Natural killer cell treated with Interleukin-12 subunit alpha and Interleukin-12 subunit beta and Interleukin-15 and Interleukin-18, amount 100 ng/mL, for 72 hours (primary cell): ENCODE measurements at places on chromosomes 2 and 18. TPM values are rescaled to one million over a fixed set of nuclear protein-coding genes. Genes with fewer than 3 reads are reported as not detected.
A peak's percentile ranks its signal among the peaks of the same experiment; 100 is the strongest.

Gene IL36RN
- not detected for total RNA-seq

Gene FAM117B
- 1.5 TPM for total RNA-seq

Gene SERPINB11
- not detected for total RNA-seq

Gene FAM237A
- total RNA-seq = not detected

Gene NCKAP5
- total RNA-seq = not detected

Gene PCARE
- total RNA-seq = not detected

Gene STPG4
- total RNA-seq = 0.29 TPM

Gene LGALSL
- total RNA-seq = 0.31 TPM

Gene C2orf80
- not detected for total RNA-seq

DNA sequence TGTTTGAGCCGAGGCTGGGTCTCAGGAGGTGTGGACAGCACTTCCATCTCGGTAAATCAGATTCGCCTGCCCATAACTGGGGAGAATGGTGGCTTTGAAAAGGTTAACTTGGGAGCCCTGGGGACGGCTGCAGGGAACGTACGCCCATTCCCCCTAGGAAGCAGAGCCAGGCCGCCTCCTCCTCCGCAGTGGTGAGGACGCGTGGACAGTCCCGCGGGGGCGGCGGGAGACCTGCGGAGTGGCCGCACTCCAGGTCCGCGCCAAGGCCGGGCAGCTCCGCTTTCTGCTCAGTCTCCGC, 845 bp upstream of the MYCN start:
- peak; percentile 66 for DNase-seq

DNA sequence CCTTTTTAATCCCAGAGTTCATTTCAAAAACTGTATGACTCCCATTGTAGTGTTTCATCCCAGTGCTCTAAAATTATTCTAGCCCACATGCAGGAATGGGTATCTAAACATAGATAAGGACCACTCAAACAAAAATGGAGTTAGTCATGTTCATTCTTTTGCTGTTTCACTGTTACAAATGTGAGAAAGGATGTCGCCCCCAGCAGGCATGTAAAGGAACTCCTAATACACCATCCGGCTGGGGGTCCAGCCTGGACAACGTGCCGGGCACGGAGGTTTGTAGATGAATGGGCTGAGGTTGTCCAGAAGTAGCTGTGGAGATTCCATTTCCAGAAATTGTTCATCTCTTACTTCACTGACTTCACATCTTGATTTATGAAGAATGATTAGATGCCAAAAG, 101.9 kb upstream of the RAB12 start:
- no peak for DNase-seq

DNA sequence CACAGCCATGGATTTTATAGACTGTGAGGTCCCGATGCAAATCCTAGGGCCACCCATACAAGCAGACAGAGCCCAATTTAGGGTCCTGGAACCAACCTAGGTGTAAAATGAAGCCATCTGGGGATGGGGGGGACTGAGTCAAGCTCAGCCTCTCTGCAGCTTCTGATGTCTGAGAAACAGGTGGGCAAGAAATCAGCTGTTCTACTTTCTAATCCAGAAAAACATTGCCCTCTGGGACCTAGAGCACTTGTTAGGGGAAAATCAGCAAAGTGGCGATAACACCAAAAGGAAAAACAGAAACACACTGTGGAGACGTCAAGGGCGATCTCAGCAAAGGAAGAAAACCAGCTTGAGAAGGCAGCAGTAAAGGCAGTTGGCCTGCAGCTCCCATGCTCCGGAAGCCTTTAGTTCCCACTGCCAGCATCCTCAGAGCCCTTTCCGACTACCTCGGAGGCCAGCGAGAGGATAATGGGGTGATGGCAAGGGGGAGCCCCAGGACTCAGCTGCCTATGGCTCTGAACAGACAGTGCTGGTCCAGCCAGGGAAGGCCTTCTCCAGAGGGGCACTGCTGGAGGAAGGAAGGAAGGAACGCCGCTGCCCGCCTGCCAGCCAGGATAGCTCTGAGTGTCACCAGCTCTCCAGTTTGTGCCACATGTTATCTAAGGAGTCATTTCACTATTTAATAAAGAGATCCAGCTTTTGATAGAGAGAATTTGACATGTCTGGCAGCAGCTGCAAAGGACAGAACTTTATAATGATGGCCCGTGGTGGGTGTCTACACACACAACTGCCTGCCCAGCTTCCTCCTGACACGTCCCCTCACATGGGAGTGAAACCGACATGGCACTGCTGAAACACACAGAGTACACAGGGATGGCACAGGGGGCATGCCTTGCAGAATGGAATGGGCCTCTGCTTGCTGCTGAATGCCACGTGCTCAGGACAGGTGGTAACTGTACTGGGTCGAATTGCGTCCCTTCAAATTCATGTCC, 37.7 kb downstream of the HS1BP3 start:
- no peak for DNase-seq

DNA sequence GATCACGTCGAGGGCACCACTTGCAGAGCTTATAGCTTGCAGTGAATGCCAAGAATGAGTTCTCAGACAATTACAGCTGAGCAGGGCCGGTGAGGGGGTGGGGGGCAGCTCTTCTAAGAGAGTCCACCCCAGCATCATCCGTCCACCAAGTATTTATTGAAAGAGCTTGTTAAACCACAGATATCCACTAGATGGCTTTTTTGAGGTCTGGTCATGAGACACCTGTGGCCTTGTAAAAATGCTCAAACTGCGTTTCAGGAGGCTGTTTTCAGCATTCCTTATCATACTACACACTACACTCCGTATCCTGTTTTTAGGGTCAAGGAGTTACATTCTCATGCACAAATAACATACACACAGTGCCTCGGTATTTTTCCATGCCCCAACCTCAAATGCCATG, 51.5 kb downstream of the DNAJC10 start:
- DNase-seq = no peak

DNA sequence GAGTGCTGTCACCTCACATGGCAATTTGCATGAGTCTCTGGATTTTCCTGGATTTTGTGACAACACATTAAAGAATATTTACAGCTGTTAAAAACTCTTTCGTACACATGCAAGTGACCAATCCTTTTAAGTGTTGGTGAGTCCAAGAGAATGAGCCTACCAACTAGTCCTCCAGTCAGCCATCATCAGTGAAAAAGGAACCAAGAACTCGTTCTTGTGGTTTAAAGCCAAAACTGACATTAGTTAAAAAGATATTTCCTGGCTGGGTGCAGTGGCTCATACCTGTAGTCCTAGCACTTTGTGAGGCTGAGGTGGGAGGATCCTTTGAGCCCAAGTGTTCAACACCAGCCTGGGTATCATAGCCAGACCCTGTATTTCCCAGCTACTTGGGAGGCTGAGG, 215.4 kb upstream of the ITGA4 start:
- no peak for DNase-seq

GRCh38 chr18:33239298-33239697, 201.2 kb downstream of the CCDC178 start:
- DNase-seq = no peak

DNA sequence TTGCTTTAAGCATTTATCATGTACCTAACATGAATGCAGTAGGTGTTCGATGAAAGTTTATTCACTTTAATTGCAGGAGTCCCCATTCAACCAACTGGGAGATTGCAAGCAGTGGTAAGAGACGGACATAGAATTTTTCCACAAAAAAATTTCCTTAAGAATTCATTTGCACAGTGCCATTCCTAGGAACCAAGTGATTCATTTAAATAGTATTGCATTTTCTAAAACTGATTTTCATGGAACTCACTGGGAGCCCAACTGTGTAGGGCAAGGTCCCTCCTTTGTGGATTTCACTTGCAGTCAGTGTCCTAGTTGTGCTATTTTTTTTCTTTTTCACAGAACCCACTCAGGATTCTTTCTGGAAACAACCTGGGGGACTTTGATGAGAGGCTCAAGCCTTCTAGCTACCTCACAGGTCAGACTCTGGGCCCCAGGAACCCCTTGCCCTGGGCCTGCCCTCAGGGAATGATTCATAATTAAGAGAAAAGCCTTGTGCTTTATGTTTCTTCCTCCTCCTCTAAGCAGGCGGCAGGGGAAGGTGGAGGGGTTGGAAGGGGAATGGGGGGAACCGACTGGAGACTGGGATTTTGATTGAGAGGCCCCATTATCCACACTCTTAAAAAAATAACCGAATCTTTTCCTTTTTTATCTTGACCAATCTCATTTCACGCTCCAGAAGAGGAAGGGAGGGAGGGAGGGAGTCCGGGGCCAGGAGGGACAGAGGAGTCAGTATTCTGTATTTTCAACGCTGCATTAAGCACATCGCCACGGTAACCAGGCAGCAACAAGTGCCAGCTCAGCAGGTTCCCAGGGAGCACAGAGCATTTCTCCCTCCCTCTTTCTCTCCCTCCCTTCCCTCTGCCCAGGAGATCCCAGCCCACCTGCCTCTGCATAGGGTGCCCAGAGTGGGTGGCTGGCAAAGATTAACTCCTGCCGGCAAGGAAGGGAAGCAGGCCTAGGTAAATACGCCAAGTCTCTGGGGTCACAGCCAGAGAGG, 51.8 kb downstream of the PSD4 start:
- no peak for DNase-seq

DNA sequence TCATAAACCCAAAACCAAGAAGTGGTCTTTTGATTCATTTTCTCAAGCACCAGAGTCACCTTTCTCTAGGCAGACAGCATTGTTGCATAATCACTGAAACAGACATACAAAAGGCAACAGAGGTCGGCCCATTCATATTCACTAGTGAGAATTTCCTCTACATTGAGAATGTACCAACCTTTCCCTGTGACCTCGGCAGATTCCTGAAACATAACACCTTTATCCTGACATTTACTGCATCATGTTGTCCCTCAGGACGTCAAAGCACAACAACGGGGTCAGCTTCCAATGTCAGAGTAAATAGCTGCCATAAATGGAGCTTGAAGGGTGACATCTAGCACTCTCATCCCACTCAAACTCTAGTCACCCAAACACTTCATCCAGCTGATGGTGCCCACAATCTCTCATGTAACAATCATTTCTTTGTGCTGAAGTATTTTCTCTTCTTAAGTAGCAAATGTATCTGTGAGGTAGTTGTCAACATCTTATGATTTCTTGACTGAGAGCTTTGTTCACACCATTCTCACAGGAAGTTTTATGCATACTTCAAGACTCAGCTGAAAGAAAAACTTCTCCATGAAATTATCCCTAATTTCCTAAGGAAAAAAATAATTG, 802.6 kb upstream of the CHAC2 start:
- no peak for DNase-seq

DNA sequence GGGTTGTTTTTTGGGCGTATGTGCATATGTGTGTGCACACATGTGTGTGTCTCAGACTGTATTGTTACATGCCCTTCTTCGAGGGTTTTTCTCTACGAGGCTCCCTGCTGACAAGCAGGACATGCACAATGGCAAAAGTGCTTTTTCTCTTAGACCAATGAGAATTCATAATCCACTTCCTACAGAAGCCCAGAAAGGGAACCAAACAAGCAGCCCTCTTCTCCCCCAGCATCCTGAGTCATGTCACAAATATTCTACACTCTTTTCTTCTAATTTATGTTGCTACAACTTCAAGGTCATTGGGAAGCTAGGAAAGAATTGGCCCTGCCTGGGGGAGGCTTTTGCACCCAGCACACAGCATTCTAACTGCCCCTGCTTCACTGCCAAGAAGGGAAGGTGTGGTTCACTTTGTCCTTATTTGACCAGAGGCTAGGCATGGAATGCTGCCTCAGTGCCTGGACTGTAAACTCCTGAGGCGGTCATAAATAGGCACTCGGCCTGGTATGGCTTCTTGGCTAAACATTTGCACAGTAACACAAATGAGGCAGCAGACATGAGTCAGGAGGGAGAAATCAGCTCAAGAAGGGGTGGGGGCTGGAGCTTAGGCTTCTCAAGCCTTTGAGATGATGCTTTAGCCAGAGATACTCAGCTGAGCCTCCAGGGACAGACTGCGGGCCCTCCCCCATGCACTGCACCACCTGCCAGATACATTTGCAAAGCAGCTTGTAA, 92.7 kb upstream of the KLF7 start:
- no peak for DNase-seq

DNA sequence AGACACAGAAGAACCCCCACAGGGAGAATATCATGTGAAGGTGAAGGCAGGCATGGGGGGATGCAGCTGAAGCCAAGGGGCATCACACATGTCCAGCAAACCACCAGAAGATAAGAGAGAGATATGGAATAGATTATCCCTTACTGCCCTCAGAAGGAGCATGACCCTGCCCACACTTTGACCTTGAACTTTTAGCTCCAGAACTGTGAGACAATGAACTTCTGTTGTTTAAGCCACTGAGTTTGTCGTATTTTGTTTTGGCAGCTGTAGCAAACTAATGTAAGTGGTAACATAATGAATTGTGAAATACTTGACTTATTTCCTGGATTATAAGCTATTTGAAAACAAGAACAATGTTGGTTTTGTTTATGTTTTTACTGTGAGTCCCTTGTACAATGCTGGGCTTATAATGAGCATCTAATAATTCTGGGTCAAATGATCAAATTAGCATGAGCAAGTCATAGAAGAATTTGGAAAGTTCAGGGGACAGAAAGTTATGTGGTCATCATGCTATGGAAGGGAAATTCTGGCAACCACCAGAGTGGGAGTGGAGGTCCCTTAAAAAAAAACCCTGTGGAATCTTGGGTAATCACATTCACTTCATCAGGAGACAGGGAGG, 541.0 kb upstream of the KLHL29 start:
- no peak for DNase-seq

- no peak for DNase-seq
Measured at GRCh38 chr18:74375999-74376398, 60.4 kb downstream of the C18orf63 start.

DNA sequence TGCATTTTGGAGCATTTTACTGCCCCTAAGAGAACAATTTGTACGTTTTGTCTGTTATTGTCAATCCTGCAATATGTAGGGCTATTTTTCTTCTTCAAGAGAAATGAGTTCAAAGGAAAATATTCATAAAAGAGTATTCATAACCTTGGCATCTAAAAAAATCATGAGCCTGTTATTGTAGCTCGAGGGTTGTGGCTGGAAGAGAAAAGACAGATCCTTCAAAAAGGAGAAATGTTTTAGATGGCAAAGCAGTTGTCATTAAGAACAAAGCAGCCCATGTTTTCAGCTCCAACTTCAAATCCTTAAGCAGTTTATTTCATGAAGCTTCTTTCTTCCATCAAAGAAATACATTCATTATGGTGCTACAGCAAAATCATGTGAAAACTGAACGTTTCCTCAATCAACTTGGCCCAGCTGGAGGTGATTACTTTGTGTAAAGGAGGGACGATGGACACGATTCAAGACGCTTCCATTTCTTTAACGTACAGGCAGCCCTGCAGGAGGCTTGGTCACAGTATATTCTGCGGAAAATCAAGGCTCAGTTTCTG, 31.4 kb downstream of the QPCT start:
- no peak for DNase-seq
